ENCODE measurements at places on chromosomes 12 and 14. TPM values are rescaled to one million over a fixed set of nuclear protein-coding genes. Genes with fewer than 3 reads are reported as not detected.

- DNase-seq: peak; percentile 80
Observed at GRCh38 chr12:54370171-54370730, 6.0 kb upstream of the GPR84 start.

DNA sequence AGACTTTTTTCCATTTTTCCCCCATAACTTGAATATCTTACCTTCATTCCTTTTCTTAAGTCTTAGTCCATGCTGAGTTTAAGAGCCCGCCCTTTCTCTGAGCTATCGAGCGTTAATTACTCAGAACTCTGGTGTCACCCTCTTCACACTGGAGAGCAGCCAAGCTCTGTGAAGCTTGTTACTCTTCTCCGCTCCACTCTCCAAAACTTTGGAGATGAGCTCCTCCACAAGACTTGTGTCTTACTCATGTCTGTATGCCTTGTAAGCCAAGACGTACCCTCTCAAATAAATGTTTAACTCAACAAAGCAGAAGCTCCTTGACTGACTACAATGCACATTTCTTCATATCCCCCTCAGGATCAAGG is 54.7 kb downstream of the DICER1 start:
- no peak for DNase-seq

DNA sequence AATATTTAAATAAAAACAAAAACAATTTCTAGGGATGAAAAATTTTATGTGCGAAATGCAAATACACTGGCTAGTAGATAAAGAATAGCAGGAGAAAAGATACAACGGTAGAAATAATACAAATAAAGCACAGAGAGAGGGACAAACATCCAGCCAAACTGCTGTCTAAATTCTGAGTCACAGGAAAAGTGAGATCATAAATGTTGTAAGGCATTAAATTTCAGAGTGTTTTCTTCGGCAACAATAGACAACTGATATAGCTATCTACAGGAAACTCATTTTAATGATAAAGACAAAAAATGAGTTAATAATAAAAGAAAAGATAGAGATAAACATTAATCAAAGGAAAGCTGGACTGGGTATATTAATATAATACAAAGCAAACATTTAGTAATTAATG is 122.2 kb downstream of the NTS start:
- DNase-seq: no peak

The GALNT6 gene
- polyA plus RNA-seq: 0.57 TPM

- no peak for DNase-seq
Observed at GRCh38 chr14:83017296-83017695, 1483.6 kb upstream of the SEL1L start.

- DNase-seq: no peak
Observed at GRCh38 chr12:109264943-109265650, 44.0 kb downstream of the FOXN4 start.

The CRIP1 gene
- polyA plus RNA-seq: 55.3 TPM

GRCh38 chr12:49043856-49044258 is 16.7 kb downstream of the KMT2D start:
- no peak for DNase-seq

The NGB gene
- not detected for polyA plus RNA-seq

GRCh38 chr14:35534873-35535482 is 1.0 kb downstream of the INSM2 start:
- DNase-seq: peak; percentile 81

GRCh38 chr12:8018666-8019581 is 13.6 kb upstream of the FOXJ2 start:
- DNase-seq: no peak

GRCh38 chr12:52018433-52019112 is 11.8 kb downstream of the TAMALIN start:
- no peak for DNase-seq
